Right lung (tissue), 10 donors: ENCODE measurements at places on chromosomes 13 and 19. TPM values are rescaled to one million over a fixed set of nuclear protein-coding genes. Genes with fewer than 3 reads are reported as not detected.
A peak's percentile ranks its signal among the peaks of the same experiment; 100 is the strongest.

The SHANK1 gene
- 5.2 TPM for polyA plus RNA-seq

The KLC3 gene
- 0.65 TPM for polyA plus RNA-seq

- DNase-seq, result no peak
These were observed 26.9 kb upstream of the RBM26 start for GRCh38 chr13:79432992-79433391.

The URAD gene
- not detected for polyA plus RNA-seq

DNA sequence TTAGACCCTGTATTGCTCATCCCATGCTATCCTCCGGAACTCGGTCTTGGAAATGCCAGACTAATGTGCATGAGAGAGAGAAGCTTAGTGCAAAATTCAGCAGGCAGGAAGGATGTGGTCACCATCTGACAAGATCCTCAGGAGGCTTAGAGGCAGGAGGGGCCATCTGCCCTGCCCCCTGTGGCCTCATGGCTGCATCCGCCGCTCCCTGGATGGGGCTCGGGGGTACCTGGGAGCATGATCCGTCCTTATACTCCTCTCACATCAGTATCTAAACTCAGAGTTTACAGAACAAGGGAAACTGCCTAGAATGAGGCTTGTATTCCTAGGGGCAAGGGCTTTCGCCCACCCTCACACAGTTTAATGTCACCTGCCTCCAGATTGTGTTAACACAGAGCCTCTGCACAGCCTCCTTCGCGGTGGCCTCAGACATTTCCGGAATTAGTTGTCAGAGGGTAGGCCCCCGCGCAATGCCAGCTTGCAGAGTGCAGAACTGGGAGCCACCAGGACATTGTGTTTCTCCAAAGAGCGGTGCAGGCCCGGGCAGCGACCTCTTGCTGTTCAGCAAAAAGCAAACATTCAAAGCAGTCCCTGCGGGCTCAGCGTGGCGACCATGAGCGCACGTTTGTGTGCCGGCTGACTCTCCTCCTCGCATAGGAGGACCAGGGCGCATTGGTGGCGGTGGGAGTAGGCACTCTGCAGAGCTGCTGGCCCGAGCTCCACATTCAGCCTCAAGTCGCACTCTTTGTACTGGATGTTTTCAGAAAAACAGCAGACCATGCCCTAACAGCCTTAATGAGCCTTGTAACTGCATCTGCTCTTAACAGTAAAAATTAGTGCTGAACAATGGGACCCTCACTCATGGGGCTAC is 39.1 kb downstream of the GPR12 start:
- DNase-seq, result no peak

- DNase-seq, result no peak
These were observed 36.7 kb downstream of the DNMT1 start for GRCh38 chr19:10158071-10158470.

- peak; percentile 63 for DNase-seq
These were observed 587 bp downstream of the TMEM238 start for GRCh38 chr19:55383279-55384130.

DNA sequence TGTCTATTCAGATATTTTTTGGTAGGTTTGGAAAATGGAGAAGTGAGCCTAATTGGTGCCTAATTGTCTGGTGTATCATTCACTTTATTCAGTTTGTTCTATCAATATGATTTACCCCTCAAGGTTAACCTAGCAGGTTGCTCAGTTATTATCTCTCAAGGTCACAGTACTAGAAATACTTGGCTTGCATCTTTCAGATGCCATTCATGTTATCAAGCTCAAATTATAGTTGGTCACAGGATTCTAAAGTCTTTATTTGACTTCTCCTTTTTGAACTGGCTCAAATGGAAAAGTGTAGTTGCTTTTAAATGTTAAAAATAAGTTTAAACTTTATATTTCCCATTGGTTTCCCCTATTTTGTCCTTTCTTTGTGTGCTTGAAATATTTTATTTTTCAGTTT is 2.6 kb downstream of the KCNRG start:
- DNase-seq, result no peak

The PGLYRP2 gene
- polyA plus RNA-seq, result not detected

DNA sequence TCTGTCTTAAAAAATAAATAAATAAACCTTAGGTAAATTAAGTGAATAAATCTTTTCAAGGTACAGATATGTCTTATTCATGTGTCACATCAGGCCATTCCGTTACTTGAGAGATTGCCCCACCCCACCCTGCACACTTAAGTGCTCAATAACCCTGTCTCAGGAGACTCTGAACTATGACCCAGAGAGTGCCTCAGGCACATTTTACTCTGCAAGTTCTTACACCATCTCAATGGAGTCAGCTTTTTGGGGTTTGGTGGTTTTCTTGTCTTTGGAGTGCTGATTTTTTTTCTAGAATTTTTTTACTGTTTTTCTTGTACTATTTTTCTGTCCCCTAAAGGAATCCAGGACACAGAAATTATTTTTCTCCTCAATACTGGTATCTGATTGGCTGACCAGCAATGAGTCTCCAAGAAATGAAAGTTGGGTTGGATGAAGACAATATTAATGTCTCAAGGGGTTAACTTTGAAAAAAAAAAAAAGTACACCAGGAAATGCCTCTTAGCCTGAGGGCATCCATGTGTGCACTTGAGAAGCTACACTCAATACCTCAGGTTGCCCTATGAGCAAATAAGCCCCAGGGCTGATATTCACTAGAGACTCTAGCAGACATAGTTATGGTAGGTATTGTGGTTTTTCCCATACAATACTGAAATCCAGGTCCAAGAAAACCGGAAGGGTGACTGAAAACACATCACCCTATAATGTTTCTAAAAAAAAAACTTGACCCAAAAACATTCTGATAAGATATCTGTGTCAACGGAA is 114.6 kb upstream of the ZNF91 start:
- DNase-seq, result no peak

DNA sequence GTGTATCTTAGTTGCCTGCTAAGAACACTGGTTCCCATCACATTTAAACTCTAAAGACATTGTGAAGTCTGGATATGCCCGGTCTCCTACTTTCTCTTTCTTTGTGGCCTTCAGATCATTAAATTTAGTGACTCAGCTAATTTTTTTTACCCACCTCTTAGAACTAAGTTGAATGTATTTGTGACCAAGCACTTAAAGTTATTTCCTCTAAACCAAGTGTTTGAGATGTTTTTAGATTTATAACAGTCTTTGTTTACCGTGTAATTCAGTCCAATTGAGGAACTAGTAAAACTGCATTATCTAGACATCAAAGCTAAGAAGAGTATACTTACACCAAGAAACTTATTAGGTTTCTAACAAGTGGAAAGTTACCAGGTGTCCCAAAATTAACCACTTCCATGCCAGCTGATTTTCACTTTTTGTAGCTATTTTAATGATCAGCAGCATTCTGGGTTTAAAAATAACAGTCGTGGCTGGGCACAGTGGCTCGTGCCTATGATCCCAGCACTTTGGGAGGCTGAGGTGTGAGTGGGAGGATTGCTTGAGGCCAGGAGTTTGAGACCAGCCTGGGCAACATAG is 53.1 kb downstream of the ARHGAP35 start:
- no peak for DNase-seq

GRCh38 chr19:16446108-16446723 is 25.6 kb downstream of the EPS15L1 start:
- DNase-seq, result no peak

The GIPC3 gene
- polyA plus RNA-seq, result 5.8 TPM

DNA sequence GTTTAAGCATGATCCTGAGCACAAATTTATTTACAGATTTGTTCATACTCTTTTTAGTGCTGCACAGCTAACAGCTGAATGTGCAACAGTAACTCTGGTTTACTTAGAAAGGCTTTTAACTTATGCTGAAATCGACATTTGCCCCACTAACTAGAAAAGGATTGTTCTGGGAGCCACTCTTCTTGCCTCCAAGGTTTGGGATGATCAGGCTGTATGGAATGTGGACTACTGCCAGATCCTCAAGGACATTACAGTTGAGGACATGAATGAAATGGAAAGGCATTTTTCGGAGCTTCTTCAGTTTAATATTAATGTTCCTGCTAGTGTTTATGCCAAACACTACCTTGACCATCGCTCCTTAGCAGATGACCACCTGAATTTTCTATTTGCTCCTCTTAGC is 16.0 kb downstream of the ZNF100 start:
- DNase-seq, result no peak

DNA sequence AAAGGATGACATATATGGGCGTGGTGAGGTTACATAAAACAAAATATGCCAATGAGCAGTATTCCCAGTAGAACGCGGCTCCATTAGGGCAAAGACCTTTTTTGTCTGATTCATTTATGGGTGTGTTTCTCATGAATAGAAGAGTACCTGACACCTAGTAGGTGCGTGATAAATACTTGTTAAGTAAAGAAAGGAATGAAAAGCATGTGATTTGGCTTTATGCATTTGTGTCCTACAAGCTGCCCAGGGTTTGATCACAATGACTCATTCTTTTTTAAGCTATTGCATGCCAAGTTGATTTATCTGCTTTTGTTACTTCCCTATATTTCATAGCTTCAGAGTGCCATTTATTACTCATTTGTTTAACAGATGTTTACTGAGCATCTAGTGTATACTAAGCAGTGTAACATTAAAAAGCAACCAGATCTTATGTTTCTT is 19.1 kb upstream of the KCTD4 start:
- DNase-seq, result no peak

The FCAR gene
- 0.60 TPM for polyA plus RNA-seq

The MED26 gene
- polyA plus RNA-seq, result 6.6 TPM

The ZNF880 gene
- 30.8 TPM for polyA plus RNA-seq

The ATP7B gene
- 12.9 TPM for polyA plus RNA-seq

DNA sequence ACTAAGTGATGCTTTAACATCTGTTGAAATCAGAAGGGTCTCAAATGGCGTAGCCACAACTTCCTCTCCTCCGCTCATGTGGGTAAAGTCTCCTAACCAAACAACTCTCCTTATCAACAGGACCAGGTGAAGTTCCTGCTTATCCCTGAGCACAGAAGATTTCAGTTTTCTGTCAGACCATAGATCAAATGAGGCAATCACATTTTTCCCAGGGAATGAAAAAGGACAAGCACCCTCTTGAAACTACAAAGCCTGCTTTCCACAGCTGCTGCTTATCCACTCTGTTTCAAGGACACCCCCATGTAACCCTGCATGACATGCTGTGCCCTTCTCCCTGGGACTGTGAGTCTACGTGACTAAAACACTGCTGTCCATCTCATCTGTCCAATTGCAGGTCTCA is 788.3 kb upstream of the SLITRK5 start:
- no peak for DNase-seq

GRCh38 chr13:40069173-40070044 is 413.9 kb downstream of the COG6 start:
- DNase-seq, result peak; percentile 43

The TNFRSF19 gene
- 106 TPM for polyA plus RNA-seq

GRCh38 chr19:54682306-54682856 is 19.6 kb downstream of the LILRB4 start:
- no peak for DNase-seq

GRCh38 chr19:1276628-1277022 is 1.3 kb downstream of the FAM174C start:
- DNase-seq, result no peak

- DNase-seq, result peak; percentile 5
These were observed 104.2 kb upstream of the IPO5 start for GRCh38 chr13:97849305-97849704.

The SIGLEC7 gene
- 0.54 TPM for polyA plus RNA-seq

The GSX1 gene
- polyA plus RNA-seq, result not detected

The PCCA gene
- polyA plus RNA-seq, result 31.4 TPM

DNA sequence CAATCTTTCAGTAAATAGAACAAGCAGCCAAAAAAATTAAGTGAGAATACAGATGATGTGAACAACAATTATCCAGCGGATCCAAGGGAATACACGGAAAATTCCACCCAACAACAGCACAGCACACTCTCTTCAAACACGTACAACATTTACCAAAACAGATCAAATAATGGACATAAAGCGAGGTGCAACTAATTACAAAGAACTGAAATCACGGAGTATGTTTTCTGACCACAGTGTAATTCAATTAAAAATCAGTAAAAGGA is 26.2 kb downstream of the MIER2 start:
- no peak for DNase-seq

GRCh38 chr13:46176756-46177155 is 5.2 kb downstream of the LCP1 start:
- DNase-seq, result no peak

DNA sequence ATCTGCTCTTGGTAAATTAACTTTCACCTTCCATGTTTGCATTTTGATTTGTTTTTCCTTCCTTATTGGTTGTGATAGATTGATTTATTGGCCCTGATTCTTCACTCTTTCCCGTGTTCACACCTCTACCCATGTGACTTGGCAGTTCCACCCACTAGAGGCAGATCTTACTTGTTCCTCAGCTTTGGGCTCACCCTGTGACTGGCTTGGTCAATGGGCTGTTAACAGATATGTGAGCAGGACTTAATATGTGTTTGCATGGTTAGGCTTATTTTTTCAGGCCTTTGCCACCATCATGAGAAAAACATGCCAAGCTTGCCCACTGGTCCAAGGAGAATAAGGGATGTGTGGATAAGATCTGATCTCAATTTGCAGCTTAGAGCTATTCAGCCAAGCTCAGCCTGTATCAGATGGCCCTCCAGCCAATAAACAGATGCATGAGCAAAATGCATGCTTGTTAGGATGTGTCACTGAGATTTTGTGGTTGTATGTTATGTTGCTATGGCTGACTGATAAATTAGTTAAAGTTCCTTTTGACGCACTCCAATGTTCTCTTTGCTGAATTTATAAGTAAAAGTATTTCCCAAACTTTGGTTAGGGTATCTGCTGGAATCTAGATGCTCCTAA is 48.0 kb downstream of the RGCC start:
- DNase-seq, result no peak

The RXFP2 gene
- polyA plus RNA-seq, result not detected

DNA sequence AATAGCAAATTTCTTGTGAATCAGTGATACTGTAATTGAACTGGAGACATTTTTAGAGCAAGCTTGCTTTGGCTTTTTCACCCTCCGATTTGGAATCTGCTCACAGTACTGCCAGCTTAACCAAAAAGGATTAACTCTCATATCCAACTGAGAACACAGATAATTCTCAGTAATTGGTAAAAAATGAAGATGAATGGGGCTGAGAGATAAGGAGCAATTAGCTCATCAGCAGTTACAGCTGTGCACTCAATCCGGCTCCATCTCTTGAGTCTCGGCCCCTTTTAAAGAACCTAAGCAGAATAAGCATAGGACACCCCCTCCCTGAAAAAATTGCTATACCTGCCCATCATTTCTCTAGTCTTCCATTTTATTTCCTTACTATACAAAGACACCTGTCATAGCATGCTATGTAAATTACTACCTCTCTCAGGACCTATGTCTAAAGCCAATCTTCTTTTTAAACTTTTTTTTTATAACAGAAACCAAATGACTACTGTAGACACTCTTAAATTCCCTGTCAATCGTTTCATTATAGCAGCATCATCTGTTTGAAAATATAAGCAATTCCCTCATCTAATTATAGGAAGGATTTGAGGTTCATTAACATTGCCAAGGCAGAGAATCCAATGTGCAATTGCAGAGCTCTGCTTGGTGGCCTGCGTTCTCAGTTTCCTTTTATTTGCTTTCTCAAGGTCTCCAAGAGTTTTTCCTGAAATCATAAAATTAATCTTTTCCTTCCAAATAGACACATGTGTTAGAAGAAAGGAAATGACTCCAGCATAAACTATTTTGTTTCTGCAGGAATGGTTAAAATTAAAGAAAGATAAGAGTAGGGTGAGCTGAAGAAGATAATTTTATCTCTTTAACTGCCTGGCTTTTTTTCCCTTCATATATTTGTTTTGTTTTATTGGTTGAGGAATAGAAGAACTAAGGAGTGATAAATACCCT is 242.1 kb downstream of the DACH1 start:
- DNase-seq, result no peak

- DNase-seq, result no peak
These were observed 1.9 kb upstream of the FOXO1 start for GRCh38 chr13:40668335-40668734.
